Mesothelial cell of epicardium (in vitro differentiated cells): ENCODE measurements at places on chromosomes 2 and 18.

- DNase-seq = no peak
Observed at GRCh38 chr2:176814740-176815367, 397.7 kb upstream of the HNRNPA3 start.

GRCh38 chr18:9688036-9688741, 19.9 kb upstream of the RAB31 start:
- DNase-seq = no peak

DNA sequence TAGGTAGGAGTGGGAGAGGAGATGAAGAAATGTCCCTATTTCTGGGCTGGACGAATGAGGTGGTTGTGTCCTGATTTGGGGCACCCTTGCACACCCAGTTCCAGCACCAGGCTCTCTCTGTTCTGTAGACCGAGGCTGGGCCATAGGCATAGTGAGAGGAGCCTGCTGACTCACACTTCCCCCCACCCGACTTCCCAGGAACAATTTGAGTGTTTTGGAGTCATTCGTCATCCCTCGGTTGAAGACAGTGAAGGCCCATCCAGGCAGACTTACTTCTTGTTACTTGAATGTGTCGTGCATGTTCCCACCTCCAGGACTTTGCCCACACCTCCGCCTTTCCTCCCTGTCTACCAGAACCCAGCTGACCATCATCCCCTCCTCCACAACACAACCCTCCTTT, 179.1 kb downstream of the HAUS1 start:
- no peak for DNase-seq

DNA sequence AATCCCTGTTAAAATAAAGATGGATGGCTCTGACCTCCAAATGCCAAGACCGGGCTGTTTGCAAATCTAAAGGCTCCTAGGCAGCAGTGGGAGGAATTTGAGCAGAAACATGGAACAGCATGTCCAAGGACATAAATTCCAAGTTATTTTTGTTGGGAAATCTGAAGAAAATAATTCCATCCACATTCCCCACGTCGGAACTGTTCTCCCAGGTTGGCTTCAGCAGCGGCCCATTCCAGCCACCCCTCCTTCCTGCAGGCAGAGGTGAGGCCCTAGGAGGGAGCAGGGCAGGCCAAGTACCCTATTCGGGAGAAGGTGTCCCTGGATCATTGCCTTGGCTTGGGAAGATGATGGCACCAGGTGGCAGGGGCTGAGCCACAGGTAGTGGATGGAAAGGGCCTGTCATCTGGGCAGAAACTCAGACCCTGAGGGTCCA, 117.1 kb downstream of the CAPN13 start:
- no peak for DNase-seq

DNA sequence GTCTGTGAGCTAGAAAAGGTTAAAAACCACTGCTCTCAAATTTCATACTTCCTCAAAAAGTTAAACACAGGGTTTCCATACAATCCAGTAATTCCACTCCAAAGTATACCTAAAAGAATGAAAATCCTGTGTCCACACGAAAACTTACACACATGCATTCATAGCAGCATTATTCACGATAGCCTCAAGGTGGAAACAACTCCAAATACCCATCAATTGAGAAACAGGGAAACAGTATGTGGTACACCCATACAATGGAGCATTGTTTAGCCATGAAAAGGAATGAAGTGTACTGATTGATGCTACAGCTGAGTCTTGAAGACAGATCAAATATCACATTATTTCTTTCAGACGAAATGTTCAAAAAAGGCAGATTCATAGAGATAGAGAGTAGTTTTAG, 36.7 kb downstream of the UXS1 start:
- DNase-seq = no peak

GRCh38 chr2:61670591-61671501, 132.7 kb upstream of the XPO1 start:
- DNase-seq = no peak

GRCh38 chr18:56112013-56112749, 524.2 kb upstream of the TCF4 start:
- no peak for DNase-seq

DNA sequence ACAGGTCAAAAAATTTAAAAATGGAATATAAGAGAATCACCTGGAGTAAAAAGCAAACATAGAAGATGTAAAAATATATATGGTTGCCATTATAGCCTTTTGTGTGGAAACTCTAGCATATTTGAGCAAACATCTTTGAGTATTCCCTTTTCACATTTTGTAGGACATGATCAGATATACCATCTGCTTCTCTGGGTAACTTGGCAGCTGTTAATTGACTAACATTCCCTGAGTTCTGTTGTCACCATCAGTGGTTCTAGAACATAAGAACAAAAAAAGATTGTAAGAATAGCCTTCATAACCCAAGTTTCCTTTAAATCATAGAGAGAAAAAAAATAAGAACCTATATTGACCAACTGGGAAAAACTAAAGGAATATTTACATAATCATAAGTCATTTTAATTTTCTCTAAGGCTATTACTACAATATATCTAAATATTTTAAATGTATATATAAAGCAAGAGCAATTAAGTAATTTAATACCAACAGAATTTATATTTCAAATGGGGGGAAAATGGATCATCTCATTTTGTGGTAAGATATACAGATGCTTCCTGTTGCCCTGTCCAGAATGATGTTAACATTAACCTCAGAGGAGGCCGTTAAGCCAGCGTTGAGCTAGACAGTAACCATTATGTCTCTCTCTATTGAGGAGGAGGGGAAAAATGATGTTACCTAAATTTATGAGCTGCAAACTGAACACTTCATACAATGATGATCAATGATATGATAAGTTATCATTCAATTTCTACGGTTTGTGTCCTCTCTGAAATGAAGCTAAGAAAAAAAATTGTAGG, 9.8 kb upstream of the INO80D start:
- no peak for DNase-seq

DNA sequence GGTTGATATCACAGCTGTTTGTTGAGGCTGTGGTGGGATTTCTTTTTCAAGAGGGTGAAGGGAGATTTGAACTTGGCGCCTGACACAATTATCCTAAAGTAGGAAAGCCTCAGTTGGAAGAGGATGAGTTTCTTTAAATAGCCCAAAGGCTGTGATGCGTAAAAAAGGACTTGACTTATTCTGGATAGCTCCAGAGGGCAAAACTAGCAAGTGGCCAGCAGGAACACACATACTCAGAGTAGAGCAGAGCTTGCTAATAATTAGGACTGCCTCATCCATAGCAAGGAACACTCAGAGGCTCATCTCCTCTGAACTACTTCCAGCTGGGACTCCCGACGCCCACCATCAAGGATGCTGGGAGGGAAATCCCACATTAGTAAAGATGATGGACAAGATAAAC, 74.0 kb downstream of the AFF3 start:
- DNase-seq = no peak

DNA sequence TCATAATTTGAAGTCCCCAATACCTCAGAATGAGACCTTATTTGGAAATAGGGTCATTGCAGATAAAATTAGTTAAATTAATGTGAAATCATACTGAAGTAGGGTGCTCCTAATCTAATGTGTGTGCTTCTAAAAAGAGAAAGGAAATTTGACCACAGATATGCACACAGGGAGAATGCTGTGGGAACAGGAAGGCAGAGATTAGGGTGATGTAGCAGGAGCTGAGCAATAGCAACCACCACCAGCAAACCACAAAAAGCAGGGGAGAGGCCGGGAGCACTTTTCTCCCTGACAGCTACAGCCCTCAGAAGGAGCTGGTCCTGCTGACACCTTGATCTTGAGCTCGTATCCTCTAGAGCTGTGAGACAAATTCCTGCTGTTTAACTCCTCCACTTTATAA, 24.6 kb upstream of the SCG2 start:
- no peak for DNase-seq

- no peak for DNase-seq
Observed at GRCh38 chr2:66604326-66604725, 169.4 kb downstream of the MEIS1 start.

GRCh38 chr18:61731693-61732376, 161.0 kb downstream of the RNF152 start:
- DNase-seq = no peak

DNA sequence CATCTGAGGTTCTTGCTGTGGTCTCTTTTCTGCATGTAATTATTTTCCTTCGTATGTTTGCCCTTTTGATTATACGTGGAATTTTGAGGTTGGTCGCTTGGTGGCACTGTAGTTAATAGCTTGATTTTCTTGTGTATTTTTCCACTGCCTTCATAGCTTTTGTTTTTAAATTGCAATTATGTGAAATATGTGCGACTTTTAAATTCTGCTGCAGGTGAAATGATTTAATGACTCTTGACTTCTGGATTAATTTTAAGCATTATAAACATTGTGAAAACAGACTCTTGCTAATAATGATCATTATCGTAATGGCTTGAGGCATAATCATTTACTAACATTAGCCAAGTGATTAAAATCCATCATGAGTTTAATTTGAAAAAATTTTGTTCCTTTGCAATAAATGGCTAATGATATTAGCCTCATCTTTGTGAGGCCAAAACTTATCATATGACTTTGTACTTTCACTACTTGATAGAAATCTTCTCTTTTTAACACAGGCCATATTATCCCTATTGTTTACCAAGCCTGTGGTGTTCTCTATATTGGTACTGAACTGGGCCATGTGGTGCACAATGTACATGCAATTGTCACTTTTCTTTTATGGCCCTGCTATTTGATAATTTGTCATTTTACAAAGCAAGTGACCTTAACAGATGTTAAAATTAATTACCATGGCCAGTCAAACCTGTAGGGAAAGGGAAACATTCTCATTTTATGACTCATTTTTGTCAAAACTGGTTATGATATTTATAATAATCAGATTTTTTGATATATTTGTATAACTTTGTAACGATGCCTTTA, 62.8 kb upstream of the NEUROD1 start:
- no peak for DNase-seq

DNA sequence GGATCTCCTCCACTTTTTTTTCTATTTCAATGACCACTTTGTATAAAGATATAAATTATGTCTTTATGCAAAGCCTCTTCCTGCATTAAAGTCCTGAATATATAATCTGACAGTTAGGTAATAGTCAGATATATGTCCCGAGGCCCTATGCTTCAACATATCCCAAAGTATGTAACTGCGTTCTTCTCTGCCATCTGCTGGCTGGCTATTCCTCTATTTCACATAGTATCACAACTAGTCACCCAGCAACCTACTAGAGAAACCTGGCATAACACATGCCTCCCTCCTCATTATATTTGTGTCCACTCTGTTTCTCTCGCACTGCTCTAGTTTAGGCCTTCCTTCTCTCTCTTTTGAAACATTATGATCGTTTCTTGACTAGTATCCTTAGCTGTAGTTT, 640.8 kb downstream of the DPP10 start:
- no peak for DNase-seq

- no peak for DNase-seq
Observed at GRCh38 chr18:60018618-60019462, 119.0 kb downstream of the PMAIP1 start.

- DNase-seq = no peak
Observed at GRCh38 chr2:27320958-27321543, 1.8 kb downstream of the MPV17 start.

- no peak for DNase-seq
Observed at GRCh38 chr18:7577706-7578105, 10.6 kb downstream of the PTPRM start.

DNA sequence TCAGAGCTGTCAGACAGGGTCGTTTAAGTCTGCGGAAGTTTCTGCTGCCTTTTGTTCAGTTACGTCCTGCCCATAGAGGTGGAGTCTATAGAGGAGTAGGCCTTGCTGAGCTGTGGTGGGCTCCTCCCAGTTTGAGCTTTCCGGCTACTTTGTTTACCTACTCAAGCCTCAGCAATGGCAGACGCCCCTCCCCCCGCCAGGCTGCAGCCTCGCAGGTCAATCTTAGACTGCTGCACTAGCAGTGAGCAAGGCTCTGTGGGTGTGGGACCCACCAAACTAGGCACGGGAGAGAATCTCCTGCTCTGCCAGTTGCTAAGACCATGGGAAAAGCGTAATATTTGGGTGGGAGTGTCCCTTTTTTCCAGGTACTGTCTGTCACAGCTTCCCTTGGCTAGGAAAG, 86.5 kb downstream of the EFEMP1 start:
- no peak for DNase-seq

DNA sequence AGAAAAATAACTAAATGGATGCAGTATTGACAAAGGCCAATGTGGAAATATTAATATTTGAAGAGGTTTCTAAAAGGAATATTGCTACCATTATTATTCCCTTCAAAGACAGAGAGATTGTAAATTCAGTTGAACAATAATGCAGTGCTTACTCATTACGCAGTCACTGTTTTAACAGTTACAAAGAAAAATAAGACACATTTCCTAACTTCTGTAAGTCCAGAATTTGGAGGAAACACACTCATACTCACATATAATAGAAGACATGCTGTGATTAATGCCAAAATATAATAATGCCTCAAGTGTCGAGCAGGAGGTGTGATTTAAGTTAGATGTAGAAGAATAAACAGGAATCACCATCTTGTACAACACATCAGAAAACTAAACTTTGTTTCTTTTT, 389.2 kb downstream of the FBXO15 start:
- DNase-seq = no peak

DNA sequence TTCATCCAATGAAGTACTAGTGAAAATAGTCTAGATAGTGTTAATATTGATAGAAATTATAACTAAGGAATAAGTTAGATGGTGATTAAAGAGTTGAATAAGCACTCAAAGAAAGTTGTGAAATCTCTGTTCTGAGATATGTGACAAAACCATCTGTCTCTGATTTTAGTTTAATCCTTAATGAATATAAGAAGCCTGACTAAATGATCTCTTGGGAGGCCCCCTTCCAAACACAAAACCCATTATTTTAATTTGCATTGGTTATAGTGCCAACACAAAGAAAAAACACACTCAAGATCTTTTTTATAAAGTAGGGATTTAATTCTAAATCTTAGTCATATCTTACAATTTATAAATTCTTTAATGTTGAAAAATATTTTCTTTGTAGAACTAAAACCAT, 34.0 kb downstream of the SCN2A start:
- DNase-seq = no peak
